ENCODE measurements at places on chromosomes 3 and 15.

GRCh38 chr3:111130827-111131226 is 59.2 kb downstream of the NECTIN3 start:
- no peak for DNase-seq

GRCh38 chr3:43399034-43399433 is 112.7 kb downstream of the SNRK start:
- no peak for DNase-seq

GRCh38 chr15:77126529-77127326 is 55.8 kb upstream of the TSPAN3 start:
- DNase-seq = no peak

GRCh38 chr3:47339951-47340350 is 40.9 kb upstream of the PTPN23 start:
- DNase-seq = no peak

DNA sequence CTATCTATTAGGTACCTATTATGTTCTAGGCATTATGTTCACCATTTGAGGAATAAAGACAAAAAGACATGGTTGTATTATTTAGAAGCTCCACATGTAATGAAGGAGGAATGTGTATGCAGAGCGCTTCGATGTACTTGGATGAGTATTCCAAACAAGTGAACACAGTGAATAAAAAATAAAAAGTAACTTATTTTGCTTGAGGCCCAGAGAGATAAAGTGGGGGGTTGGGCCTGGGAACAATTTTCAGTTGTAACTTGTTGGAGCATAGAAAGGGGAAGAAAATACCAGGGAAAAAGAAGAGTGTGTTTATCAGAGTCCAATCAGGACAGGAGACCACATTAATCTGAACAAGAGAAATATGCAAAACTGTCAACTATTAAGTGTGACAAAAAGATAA is 445.7 kb upstream of the BCHE start:
- DNase-seq = no peak

GRCh38 chr3:58559586-58559985 is 17.6 kb downstream of the FAM107A start:
- DNase-seq = no peak

DNA sequence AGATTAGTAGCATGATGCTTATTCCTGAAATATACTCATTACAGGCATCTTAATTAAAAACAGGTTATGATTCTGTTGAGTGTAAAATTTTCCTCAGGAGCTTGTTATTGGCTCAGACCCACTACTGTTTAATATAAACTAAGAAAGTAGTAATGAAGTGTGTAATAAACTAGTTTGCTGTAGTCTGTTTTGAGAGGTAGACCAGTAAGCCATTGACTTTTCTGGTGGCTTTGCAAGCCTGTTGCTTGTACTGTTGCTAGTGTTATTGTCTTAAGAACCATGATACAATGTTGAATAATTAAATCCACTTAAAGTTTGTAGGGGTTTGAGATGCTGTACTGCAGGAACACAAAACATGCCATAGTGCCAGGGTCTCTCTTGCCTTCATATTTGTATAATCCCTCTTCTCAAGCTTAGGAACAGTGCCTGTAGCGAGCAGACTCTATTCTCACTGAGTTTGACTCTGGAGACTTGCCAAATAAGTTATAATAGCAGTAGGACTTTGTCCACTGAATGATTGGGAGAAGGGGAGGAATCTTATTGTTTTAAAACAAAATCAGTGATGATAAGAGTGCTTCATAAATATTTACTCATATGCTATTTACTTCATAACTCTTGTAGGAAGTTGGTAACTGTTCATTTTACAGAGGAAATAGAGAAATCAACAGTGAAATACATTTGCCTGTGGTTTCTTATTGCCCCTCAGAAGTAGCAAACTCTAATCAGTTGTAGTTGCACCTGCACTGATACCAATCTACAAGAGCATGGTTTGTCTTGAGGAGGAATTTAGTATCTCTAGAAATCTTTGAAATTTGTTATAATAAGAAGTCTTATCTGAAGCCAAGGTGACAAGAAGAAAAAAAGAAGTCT is 13.4 kb downstream of the TCF12 start:
- no peak for DNase-seq

DNA sequence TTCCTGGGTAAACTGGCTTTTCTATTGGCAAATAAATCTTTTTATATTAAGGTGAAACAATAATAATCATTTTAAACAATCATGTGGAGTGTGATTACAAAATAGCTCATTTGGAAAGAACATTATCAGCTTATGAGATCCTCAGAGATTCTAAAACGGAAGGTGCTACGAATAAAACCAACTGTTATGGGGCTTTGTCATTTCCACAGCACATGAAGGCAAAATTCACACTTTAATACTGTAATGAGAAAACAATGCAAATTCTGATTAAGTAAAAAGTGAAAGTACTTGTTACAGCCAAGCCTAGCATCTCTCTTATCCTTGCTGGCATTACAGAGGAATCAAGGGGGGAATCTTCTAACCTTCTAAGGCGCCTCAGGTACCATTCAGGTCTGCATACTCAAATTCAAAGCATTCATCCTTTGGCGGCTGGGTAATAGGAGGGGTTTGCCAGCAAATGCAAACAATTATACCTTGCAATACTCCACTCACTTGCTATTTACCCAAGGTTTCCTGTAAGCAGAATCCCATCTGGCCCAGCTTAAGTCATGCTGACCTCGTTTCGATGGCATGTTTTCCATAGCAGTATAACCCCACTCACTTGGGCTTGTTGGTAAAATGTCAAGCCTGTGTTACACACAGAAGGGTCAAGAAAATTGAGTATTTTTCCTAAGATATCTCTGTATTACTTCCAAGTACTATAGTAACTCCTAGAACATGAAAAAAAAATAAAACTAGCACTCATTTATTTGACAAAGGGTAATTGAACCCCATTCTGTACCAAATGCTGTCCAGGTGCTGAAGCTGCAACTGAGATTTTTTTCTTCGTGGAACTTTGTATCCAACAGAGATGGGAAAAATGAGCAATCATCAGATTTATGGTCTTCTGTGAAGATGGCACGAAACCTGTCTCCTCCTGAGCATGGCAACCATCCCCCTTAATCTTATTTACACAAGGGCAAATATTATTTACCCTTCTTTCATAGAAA is 183.7 kb upstream of the LMCD1 start:
- DNase-seq = no peak

- DNase-seq = no peak
These were observed 67.8 kb downstream of the ITGA11 start for GRCh38 chr15:68364028-68364659.

DNA sequence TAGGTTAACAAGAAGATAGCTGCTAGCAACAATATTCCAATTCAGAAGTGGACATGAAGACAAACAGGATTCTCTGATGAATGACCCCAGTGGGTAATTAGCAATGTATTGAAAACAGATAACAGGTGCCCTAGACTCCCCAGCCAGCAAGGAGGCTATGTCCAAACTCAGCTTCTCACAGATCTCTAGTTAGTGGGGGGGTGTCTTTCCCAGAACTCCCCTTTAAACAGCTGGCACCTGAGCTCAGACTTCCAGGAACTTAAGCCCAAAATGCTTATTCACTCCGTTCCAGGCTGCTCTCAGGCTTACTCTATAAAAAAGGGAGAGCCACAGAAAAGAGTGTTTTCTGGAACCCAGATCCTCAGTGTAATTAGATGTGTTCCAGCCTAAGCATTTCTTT is 423.0 kb upstream of the THBS1 start:
- no peak for DNase-seq

- no peak for DNase-seq
These were observed 36.4 kb upstream of the MYZAP start for GRCh38 chr15:57555270-57555669.

- DNase-seq = no peak
These were observed 1.4 kb downstream of the ACVR2B start for GRCh38 chr3:38454884-38455638.

DNA sequence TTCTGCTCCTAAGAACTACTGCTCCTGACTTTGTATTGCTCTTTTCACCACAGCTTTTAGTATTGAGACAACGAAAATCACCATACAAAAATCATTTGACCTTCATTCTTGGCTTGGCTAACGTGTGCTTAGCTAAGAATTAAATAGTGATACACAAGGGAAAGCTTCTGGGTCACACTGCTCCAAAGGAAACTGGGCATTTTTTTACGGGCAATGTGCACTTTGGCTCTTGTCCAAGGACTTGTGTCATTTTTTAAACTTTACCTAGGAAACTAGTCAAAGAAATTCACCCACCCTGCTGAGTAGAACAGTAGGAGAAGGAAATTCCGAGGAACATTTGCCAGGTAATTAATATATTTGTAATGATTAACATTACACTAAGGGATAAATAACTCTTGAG is 19.8 kb downstream of the WDR72 start:
- no peak for DNase-seq

DNA sequence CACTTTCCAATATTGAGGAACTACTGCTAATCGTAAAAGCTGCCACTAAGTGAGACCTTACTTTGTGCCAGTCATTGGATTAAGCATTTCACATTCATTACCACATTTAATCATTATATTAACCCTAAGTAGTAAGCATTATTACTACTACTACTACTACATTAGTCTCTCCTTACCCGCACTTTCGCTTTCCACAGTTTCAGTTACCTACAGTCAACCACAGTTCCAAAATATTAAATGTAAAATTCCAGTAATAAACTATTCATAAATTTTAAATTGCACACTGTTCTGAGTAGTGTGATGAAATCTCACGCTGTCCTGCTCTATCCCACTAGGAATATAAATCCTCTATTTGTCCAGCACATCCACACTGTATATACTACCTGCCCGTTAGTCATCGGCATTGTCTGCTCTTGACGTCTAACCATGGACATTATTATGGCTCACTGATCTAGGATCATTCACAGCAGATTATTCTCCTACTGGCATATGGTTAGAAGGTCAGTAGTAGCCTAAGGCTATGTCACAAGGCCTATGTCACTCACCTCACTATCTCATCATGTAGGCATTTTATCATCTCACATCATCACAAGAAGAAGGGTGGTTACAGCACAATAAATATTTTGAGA is 121.1 kb downstream of the GSK3B start:
- no peak for DNase-seq

DNA sequence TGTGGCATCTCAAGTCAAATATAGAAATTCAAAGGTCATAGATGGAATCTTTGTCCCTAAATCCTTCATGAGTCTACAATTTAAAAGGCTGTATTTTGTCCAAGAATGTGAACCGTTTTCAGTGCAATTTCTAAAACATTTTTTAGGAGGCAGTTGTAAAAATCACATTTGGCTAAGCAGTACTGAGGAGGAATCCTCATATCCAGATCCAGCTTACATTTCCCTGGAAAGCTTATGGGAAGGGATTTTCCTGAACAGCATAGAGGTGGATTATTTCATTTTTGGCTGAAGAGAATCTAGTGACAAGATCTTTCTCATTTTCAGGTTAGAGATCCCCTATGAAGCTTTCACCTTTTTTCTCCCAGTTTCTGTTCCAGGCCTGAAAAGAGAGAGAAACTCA is 178.4 kb downstream of the POLR2M start:
- no peak for DNase-seq

DNA sequence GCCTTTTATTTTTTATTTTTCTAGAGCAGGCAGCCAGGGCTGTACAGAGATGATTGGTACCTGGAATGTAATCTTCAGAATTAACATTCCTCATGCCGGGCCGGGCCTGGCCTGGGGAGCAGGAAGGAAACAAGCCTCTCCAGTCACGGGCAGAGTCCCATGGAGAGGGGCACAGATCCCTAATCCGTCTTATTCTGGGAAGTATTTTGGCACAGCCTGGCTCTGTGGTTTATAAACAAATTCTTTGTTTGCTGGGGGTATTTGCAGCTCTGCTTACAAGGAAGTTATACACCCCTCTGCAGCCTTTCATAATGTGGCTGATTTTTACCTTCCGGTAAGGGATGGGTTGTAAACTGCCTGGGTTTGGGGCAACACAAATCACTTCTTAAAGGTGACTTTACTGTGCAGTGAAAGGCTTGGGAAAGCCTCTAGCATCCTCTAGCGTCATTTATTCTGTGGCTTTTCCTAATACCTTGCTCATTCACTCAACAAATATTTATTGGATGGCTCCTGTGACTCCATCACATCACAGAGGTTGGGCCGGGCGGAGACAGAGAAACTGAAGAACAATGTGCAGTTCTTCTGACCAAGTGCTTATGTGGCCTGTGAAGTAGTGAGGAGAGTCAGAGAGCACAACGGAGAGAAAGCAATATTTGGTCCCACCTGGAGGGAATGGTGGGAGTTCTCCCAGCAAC is 2.7 kb downstream of the SLC6A20 start:
- DNase-seq = no peak

GRCh38 chr15:36598529-36599177 is 19.2 kb downstream of the CDIN1 start:
- no peak for DNase-seq

- no peak for DNase-seq
These were observed 42.7 kb downstream of the CTNNB1 start for GRCh38 chr3:41241800-41242571.

DNA sequence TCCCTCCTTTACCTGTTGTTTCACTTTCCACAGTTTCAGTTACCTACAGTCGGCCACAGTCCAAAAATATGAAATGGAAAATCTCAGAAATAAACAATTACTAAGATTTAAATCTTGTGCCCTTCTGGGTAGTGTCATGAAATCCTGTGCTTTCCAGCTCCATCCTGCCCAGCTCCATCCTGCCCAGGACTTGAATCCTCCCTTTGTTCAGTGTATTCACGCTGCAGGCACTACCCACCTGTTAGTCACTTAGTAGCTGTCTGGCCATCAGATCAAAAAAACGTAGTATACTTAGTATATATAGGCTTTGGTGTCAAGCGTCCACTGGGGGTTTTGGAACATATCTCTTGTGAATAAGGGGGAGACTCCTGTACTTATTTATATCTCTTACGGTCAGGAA is 329.0 kb upstream of the SEMA6D start:
- no peak for DNase-seq

DNA sequence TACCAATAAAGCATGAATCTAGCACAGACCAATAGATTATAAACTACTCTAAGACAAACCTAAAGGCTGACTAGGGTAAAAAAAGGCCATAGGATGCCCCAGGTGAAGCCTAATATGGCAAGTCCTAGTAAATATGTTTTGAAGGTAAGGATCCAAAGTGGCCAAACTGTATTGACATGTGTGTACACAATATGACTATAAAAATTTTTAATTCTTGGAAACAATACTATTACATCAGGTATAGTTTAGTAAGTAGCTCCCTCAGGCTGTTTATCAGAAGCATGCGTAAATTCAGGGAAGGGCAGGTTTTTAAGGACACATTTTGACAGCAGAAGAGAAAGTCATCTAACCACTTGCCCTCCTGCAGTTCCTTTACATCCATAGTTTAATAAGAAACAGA is 18.8 kb downstream of the GNB4 start:
- no peak for DNase-seq

DNA sequence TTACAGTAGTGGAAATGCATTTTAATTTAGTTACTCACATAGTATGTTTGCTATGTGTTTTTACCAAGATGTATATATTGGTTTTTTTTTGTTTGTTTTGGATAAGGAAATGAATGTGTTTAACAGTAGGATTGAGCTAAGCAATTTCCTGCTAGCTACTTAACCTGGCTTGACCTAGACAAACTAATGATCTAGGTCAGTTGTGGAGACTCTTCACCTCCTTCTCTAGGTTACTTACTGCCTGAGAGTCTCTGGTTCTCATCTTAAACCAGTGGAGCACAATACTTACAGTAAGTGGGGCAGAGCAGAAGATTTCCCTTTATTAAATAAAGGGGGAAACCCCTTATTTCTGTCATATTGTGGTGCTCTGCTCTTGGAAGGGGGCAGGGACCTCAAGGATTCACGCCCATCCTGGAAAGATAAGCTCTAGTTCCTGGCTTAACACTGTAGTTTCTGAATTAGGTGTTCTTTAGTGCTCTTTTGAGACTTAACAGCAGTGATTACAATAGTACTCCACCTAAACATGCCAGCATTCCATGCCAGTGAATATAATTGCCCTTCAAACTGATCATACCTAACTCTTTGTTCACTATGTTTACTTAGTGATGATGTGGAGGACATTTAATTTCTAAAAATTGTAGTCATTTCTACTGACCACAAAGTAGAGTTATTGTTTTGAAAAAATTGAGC is 79.9 kb downstream of the UBP1 start:
- DNase-seq = no peak

Data from activated CD4-positive, alpha-beta T cell treated with anti-CD3 and anti-CD28 coated beads, Interleukin-2, amount 50 U/mL, for 24 hours (primary cell).